Activated CD8-positive, alpha-beta memory T cell treated with anti-CD3 and anti-CD28 coated beads for 48 hours (primary cell): ENCODE measurements at places on chromosomes 3 and 15.

GRCh38 chr15:74307827-74308811 lies 59.3 kb downstream of the CYP11A1 start:
- DNase-seq, result no peak

GRCh38 chr3:136904746-136905145 lies 42.7 kb downstream of the NCK1 start:
- no peak for DNase-seq

DNA sequence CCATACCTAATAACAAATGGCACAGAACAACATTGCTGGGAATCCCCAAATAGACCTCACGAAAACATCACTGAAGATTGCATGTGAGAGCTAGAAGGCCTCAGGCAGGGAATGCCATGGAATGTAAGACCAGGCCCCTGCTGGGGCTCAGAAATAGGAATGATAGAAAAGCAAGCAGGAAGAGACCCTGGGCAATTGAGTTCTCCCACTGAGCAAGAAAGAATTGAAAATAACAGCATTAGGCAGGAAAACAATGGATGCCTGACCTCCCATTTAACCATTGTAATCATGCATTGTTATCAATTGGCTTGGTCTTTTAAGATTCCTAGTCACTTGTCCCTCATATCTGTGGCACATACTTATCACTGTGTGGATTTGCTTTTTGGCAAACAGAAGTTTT lies 581.6 kb downstream of the FHIT start:
- no peak for DNase-seq

- no peak for DNase-seq
Observed at GRCh38 chr3:33105341-33105948, 8.4 kb upstream of the CRTAP start.

- no peak for DNase-seq
Observed at GRCh38 chr3:2172561-2173171, 74.0 kb downstream of the CNTN4 start.

DNA sequence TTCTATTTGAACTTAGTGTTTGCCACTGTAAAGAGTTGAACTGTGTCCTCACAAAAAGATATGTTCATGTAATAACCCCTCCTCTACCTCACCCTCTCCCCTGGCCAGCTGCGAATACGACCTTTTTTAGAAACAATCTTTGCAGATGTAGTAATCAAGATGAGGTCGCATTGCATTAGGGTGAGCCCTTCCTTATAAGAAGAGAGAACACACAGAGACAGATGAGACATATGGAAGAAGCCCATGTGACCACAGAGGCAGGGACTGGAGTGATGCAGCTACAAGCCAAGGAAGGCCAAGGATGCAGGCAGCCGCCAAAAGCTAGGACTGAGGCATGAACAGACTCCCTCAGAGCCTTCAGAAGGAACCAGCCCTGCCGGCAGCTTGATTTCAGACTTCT lies 27.6 kb downstream of the GPR176 start:
- no peak for DNase-seq

DNA sequence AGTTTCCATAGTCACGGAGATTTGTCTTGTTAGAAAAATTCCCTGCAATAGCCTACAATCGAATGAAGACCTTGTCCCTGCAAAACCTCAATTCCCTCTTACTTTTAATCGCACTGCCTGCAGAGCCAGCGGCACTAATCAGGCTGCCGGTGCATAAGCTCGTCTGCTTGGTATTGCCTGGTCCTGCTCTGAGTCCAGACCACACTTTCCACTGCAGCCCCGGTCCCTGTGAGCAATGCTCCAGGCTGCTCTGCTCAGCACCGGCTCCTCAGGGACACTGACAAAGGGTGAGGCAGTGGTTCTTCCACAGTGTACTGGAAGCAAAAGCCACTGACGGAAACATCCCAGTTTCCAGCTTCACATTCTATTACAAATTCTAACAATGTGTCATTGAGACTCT lies 164.3 kb downstream of the OCA2 start:
- DNase-seq, result no peak

GRCh38 chr3:192570821-192571791 lies 156.2 kb downstream of the FGF12 start:
- no peak for DNase-seq

DNA sequence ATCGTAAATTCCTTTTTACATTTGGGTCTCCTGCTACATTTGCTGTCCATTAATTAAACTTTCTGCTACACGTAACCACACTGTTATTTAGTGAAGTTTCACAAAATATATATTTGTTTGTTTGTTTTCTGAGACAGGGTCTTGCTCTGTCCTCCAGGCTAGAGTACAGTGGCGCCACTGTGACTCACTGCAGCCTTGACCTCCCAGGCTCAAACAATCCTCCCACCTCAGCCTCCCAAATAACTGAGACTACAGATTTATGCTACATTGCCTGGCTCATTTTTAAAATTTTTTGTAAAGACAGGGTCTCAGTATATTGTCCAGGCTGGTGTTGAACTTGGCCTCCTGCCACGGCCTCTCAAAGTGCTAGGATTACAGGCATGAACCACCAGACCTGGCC lies 20.5 kb downstream of the TOPBP1 start:
- DNase-seq, result no peak

- no peak for DNase-seq
Observed at GRCh38 chr3:132382688-132383194, 34.6 kb upstream of the DNAJC13 start.

DNA sequence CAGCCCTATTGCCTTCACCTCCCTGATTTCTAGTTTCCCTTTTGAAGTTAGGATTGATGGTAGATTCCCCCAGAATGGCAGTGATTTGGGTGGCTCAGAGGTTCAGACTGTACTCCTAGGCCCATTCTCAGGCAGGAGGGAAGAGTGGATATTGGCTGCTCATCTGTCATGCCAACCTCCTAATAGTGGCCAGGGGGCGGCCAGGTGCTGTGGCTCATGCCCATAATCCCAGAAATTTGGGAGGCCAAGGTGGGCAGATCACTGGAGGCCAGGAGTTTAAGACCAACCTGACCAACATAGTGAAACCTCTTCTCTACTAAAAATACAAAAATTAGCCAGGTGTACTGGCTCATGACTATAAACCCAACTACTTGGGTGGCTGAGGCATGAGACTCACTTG lies 11.3 kb downstream of the RRP9 start:
- DNase-seq, result no peak

DNA sequence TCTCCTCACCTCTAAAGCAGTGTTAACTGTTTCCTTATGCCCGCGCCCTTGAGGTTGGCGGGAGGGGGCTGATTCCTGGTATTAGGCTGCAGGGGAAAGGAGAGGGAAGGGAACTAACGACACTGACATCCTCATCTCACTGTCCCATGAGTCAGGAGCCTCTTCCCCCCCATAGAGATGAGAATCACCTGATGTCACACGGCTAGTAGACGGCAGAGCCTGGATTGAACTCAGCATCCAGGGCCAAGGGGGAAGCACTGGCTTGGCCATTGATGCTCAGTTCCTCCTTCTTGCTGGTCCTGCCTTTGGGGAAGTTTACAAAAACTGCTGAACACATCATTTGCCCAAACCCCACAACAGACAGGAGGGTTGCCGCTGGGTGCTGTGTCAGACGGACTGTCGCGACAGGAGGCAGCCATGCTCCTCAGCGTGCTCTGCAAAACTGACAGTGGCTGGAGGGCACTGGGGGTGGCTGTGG lies 38.5 kb downstream of the IDH2 start:
- no peak for DNase-seq
